Uterus (tissue), 4 donors: ENCODE measurements at places on chromosomes 2 and 18.

DNA sequence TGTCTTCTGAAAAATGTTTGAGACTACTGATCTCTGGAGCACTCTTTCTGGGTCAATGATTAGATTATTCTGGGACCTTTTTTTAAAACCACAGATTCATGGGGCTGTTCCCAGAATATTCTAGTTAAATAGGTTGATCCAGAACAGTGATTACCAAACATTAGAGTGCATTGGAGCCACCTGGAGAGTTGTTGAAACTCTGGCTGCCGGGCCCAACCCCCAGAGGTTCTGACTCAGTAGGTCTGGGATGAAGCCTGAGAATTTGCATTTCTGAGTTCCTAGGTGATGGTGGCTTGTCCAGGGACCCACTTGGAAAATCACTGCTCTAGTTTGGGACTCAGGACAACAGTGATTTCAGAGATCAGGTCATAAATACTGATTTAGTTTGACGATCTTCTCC, 197.3 kb downstream of the PTPRM start:
- H3K27me3 ChIP-seq, result no peaks in the 10 kb centered on the region
- H3K27ac ChIP-seq, result no peak overlapping the region
- DNase-seq, result no peak

DNA sequence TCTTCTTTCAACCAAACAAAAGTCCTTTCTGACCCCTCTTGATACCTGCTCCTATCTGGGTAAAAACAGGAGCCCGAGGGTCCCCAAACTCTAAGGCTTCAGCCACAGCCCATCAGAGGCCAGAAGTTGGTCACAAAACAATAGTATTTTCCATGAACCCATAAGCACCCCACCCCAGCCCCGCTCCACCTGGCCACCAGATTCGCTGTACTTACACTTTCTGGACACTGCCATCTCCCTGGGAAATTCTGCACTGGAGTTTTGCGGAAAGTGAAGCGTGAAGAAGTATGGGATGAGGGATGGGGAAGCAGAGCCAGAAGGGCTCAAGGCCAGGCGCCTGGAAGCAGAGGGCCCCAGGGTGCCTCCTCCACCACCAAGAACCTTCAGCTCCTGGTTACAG, 5.2 kb upstream of the RUFY4 start:
- H3K36me3 ChIP-seq, result no peaks in the 10 kb centered on the region
- H3K4me3 ChIP-seq, result no peak overlapping the region
- no peaks in the 10 kb centered on the region for H3K27me3 ChIP-seq
- H3K27ac ChIP-seq, result no peak overlapping the region

- no peaks in the 10 kb centered on the region for H3K4me1 ChIP-seq
- no peak for DNase-seq
- H3K27me3 ChIP-seq, result no peaks in the 10 kb centered on the region
- H3K27ac ChIP-seq, result no peak overlapping the region
- H3K4me3 ChIP-seq, result no peak overlapping the region
These were observed 99.2 kb upstream of the PTPRM start for GRCh38 chr18:7467708-7468466.

- H3K36me3 ChIP-seq, result no peaks in the 10 kb centered on the region
- H3K4me3 ChIP-seq, result no peak overlapping the region
- H3K27ac ChIP-seq, result no peak overlapping the region
- no peak for DNase-seq
These were observed 60.9 kb downstream of the LDLRAD4 start for GRCh38 chr18:13279181-13280069.

- H3K27me3 ChIP-seq, result no peaks in the 10 kb centered on the region
- no peak overlapping the region for H3K4me3 ChIP-seq
- no peaks in the 10 kb centered on the region for H3K36me3 ChIP-seq
- H3K27ac ChIP-seq, result peak overlapping the region; percentile 35
- H3K4me1 ChIP-seq, result no peaks in the 10 kb centered on the region
These were observed 112.2 kb downstream of the GALNT3 start for GRCh38 chr2:165681841-165682240.

GRCh38 chr18:44771956-44772917, 91.5 kb downstream of the SETBP1 start:
- H3K4me3 ChIP-seq, result no peak overlapping the region
- H3K4me1 ChIP-seq, result no peaks in the 10 kb centered on the region
- H3K36me3 ChIP-seq, result no peaks in the 10 kb centered on the region
- peak overlapping the region; percentile 69 for H3K27ac ChIP-seq
- peak; percentile 34 for DNase-seq

DNA sequence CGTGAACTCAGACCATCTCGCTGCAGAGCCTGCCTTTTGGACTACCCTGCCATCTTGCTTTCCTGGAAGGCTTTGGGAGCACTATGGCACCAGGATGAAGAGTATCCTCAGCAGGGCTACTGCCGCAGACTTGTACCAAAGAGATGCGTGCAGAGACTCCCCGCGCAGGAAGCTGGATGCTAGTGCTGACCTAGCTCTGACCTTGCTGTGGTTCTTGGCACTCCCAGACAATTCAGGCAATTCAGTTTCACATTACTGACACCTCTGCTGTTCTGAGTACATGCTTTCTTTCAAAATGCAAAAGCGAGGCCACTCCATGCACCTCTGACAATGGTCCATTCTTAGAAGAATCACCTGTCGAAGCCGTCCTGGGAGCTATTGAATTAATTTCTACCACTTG, 251.5 kb upstream of the MEX3C start:
- H3K27me3 ChIP-seq, result no peaks in the 10 kb centered on the region
- no peaks in the 10 kb centered on the region for H3K4me1 ChIP-seq
- H3K27ac ChIP-seq, result no peak overlapping the region

GRCh38 chr2:1550076-1550475, 136.8 kb downstream of the TPO start:
- no peaks in the 10 kb centered on the region for H3K4me1 ChIP-seq
- H3K36me3 ChIP-seq, result no peaks in the 10 kb centered on the region
- no peaks in the 10 kb centered on the region for H3K27me3 ChIP-seq
- no peak for DNase-seq
- H3K27ac ChIP-seq, result no peak overlapping the region

DNA sequence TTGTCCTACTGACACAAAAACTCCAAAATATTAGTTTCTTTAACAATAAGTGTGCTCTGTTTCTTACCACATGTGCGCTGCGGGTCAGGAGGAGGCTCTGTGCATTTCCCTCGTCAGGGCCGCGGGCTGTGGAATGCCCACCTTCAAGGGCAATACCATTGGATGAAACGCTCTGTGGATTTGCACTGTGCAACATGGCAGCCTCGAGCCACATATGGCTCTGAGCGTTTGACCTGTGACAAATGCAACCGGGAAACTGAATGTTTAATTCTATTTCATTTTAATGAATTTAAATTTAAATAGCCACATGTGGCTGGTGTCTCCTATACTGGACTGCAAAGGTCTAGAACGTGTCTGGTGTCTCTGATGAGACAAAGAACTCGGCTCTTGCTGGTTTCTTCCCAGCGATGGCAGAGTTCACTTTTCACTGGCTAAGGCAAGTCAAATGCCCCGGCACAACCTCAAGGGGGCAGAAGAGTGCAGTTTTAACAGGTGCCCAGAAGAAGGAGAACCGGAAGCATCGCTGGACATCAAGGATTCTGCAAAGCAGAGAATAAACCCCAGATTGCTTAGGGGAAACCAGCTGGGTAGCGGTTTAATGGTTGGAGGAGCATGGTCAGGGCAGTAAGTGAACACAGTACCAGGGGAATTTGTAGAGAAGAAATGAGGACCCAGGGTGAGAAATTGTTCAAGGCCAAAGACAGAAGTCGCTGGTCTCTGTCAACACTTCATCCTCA, 37.0 kb upstream of the TMEM18 start:
- no peaks in the 10 kb centered on the region for H3K36me3 ChIP-seq
- H3K27ac ChIP-seq, result no peak overlapping the region
- H3K4me1 ChIP-seq, result no peaks in the 10 kb centered on the region

GRCh38 chr18:63135101-63135500, 184.5 kb downstream of the BCL2 start:
- no peaks in the 10 kb centered on the region for H3K27me3 ChIP-seq
- DNase-seq, result no peak

GRCh38 chr2:175930504-175930903, 71.6 kb downstream of the LNPK start:
- no peak overlapping the region for H3K27ac ChIP-seq
- no peaks in the 10 kb centered on the region for H3K27me3 ChIP-seq
- no peaks in the 10 kb centered on the region for H3K4me1 ChIP-seq

DNA sequence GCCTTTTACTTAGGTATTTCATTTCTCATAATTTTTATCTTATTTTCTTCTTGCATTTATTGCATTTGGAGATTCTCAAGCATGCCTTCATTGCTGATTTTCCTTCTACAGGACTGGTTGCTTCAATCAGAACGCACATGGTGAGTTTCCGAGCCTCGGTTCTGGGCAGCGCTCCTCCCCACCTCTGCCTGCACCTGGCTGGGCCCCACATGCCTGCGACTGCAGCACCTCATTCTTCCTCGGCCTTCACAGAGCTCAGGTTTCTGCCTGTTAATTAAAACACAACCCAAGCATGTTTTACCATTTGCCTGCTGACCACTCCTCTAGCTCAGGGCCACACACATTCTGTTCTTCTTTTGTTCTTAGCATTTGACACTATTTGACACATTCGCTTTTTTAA, 398.8 kb downstream of the GALR1 start:
- no peak overlapping the region for H3K4me3 ChIP-seq
- H3K27me3 ChIP-seq, result no peaks in the 10 kb centered on the region
- no peak overlapping the region for H3K27ac ChIP-seq
- no peaks in the 10 kb centered on the region for H3K4me1 ChIP-seq
- DNase-seq, result no peak

GRCh38 chr18:76098674-76099411, 396.2 kb downstream of the ZNF516 start:
- H3K36me3 ChIP-seq, result no peaks in the 10 kb centered on the region
- H3K27ac ChIP-seq, result no peak overlapping the region
- H3K27me3 ChIP-seq, result no peaks in the 10 kb centered on the region
- H3K4me1 ChIP-seq, result no peaks in the 10 kb centered on the region
- DNase-seq, result no peak

DNA sequence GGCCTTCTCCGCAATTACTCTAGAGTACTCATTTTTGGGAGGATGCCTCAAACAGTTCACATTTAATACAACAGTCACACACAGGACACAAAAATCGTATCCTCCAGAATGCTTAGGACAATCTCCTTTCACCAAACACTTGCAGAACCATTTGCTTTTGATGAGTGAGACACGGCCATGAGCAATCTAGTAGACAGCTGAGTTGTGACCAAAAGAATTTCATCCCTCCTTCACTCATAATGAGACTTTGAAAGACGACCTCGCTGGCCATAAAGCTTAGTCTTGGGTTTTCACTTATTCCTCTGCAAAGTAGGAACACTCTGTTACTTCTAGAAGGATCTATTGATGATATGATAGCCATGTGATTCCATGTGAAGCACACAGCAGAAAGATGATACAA, 87.5 kb upstream of the SLC35G4 start:
- no peaks in the 10 kb centered on the region for H3K36me3 ChIP-seq
- DNase-seq, result no peak
- no peak overlapping the region for H3K4me3 ChIP-seq
- no peaks in the 10 kb centered on the region for H3K4me1 ChIP-seq
- H3K27me3 ChIP-seq, result no peaks in the 10 kb centered on the region
- H3K27ac ChIP-seq, result no peak overlapping the region

DNA sequence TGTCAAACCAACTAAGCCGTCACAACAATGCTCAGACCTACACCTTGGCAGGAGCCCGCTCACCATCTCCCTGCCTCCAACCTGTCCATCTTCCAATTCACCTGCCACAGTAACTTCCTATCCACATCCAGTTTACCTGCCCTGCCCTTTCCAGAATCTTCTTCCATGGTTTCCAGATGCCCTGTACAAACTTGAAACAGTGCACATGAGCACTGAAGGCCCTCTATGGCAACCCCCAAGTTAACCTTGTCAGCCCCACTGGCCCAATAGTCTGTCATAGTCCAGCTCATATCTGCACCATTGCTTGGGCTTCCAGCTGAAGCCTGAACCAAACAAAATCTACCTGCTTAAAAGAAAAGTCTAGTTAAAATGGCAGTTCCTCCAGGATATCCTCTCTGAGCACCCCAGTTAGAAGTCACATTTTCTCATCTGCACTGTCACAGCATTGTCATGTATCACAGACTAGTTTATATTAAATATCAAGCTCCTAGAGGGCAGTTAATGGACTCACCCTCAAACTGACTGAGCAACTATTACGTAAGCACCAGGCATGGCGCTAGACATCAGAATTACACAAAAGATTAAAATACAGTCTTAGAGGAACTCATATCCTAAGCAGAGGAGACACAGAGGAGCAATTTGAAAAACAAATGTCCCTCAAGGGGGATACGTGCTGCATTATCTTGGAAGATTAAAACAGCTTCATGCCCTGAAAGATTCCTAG, 11.6 kb downstream of the NFE2L2 start:
- no peak overlapping the region for H3K4me3 ChIP-seq
- H3K27ac ChIP-seq, result peak overlapping the region; percentile 58
- H3K4me1 ChIP-seq, result peaks cover 39% of the 10 kb centered on the region
- DNase-seq, result no peak

- no peak overlapping the region for H3K27ac ChIP-seq
- H3K27me3 ChIP-seq, result no peaks in the 10 kb centered on the region
- no peak for DNase-seq
- no peaks in the 10 kb centered on the region for H3K36me3 ChIP-seq
These were observed 2.0 kb upstream of the SMYD5 start for GRCh38 chr2:73212098-73212447.

DNA sequence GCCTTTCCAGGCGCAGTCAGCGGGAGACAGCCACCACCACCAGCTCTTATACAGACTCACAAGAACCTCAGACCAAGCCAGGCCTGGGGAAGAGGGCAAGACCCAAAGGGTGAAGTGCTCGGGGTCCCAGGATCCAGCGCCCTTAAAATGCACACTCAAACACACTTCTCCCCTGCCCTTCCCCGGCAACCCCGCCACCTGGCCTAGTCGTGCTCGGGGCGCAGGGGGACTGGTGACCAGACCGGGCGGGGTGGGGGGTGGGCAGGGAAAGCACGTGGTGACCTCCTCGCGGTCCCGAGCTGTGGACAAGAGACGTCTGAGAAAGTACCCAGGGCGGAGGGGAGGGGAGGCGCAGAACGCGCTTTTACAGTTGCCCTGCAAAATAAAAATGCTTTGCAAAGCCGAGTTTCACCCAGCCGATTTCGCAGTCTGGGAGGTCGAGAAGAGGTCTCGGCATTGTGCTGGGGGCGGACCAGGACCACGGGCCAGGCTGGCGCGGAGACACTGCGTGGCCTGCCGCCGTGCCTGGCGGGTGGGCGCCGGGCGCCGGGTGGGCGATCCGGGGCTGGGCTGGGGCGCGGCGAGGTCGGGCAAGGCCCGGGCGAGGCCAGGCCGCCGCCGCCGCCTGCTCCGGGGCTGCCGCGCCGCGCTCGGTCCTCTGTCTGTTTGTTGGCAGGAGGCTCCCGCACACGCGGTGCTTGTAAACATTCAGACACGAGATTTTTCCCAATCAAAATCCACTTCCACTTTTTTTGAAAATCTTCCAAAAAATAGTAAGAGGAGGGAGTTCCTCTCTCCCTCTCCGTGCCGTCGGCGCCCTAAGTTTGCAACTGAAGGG, 2.0 kb downstream of the BCL11A start:
- no peaks in the 10 kb centered on the region for H3K36me3 ChIP-seq
- H3K27me3 ChIP-seq, result peaks cover 53% of the 10 kb centered on the region
- peaks cover 29% of the 10 kb centered on the region for H3K4me1 ChIP-seq
- no peak overlapping the region for H3K4me3 ChIP-seq

DNA sequence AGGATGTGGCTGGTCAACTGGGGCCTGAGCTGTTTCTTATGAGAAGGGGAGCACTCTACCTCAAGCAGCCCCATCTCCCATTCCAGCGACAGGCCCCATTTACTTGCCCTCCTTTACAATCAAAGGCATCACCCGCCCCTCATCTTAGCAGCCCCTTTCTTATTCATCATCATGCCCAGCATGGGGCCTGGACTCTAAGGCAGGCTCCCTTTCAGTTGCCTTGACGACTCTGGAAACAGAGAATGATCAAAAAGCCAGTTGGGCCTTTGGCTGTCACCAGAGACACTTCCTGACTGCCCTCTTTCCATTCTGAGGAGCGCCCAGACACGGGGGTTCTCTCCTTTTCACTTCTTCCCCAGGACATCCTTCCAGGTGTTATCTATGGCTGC, 11.2 kb downstream of the CELF4 start:
- no peaks in the 10 kb centered on the region for H3K4me1 ChIP-seq
- no peak overlapping the region for H3K4me3 ChIP-seq
- no peak overlapping the region for H3K27ac ChIP-seq
- no peak for DNase-seq
- no peaks in the 10 kb centered on the region for H3K36me3 ChIP-seq
